A549 treated with AZD2906 at 1 μM for 4 hours (cell line): ENCODE measurements at places on chromosomes 7 and 10. TPM values are rescaled to one million over a fixed set of nuclear protein-coding genes. Genes with fewer than 3 reads are reported as not detected.

CHST3 gene
- total RNA-seq, result 49.9 to 62.3 TPM (median 61.0 TPM) in 5 replicates

NKX2-3 gene
- total RNA-seq, result 0.05 to 0.09 TPM (median 0.06 TPM) in 5 replicates

RBM33 gene
- 20.7 to 27.3 TPM (median 26.2 TPM) in 5 replicates for total RNA-seq

MUC3A gene
- 15.2 to 23.8 TPM (median 22.2 TPM) in 5 replicates for total RNA-seq

DOCK4 gene
- total RNA-seq, result 5.9 to 8.1 TPM (median 7.0 TPM) in 5 replicates

UNCX gene
- total RNA-seq, result 0.05 to 0.06 TPM in 2 of 5 replicates, not detected in the others

PHYHIPL gene
- total RNA-seq, result 0.27 to 0.55 TPM (median 0.45 TPM) in 5 replicates

AFAP1L2 gene
- 19.3 to 24.0 TPM (median 21.7 TPM) in 5 replicates for total RNA-seq

FEZF1 gene
- not detected in 5 replicates for total RNA-seq
